ENCODE measurements at places on chromosomes 3 and 15.

GRCh38 chr3:58706395-58707167, 40.0 kb upstream of the FAM3D start:
- no peak for DNase-seq

- no peak for DNase-seq
Observed at GRCh38 chr3:127043041-127043641, 60.2 kb downstream of the PLXNA1 start.

DNA sequence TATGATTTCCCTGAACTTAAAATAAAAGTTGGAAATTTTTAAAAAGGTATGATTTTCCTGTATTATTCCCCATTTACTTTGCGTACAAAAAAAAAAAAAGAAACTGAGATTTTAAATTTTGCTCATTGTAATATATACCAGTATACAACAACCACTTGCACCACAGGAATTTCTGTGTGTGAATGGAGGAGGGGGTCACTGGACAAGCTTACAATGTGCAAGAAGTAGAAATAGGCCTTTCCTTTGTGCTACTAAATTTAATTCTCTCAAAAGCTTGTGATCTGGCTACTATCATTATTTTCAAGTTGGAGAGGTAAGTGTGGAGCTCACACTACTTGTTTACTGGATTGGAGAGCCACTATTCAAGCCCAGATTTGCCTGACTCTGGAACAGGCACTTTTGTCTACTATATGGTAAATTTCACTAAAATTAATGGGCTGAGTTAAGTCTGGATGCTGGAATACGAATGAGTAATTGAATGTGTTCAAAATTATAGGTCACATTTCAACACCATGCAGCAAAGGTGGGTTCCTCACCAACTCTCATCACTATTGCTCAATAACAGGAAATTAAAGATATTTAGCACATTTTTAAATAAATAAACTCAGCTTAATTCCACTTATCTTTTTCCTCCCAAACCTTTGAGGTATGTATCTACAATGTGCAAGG, 148.0 kb upstream of the MBNL1 start:
- DNase-seq, result no peak

DNA sequence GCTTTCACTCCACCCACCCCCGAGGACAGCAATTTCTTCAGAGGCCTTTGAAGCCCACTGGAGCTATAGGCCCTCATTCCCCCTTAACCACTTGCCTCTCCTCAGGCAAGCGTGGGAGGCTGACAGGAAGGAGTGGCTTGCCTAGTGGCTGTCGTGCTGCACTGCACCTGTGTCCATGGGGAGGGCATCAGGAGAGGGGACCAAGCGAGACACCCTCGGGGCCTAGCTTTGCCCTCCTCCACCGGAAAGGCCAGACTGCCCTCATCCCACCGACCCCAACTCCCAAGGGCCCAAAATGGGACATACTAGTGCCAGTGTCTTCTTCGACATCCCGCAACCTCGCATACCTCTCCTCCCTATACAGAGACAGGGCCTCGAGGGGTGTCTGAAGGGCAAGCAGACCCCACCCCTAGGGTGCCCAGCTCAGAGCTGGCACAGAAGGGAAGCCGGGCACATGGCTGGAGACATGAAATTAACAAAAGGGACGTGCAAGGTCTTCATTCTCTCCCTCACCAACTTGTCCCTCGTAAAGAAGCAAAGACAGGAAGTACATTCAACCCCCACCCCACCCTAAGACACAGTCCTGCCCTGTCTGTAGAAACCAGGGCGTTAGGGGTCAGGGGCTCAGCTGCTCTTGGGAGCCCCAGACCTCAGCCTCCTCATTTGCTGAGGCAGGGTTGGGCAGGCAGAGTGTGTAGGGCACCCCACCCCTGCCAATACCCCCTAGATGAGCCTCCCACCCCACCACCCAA, 24.3 kb downstream of the VIPR1 start:
- no peak for DNase-seq

GRCh38 chr15:83794209-83794608, 140.3 kb downstream of the ADAMTSL3 start:
- DNase-seq, result no peak

- DNase-seq, result no peak
Observed at GRCh38 chr3:28553175-28553574, 204.6 kb upstream of the AZI2 start.

DNA sequence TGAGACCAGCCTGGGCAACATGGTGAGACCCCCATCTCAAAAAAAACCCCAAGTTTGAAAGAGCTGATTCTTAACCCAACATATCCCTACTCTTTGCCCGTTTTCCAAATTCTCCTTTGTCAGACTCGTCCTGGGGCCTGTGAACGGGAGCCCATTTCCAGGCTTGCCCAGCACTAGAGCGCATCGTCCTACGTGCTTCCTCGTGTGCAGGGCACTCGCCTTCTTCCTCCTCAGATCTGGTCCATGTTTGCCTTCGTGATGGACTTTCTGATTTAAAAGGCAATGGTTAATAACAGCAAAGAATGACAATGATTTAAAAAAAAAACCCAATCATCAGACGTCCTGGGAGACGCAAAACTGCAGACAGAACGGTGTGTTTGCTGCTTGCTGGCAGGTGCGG, 10.1 kb downstream of the MELTF start:
- DNase-seq, result no peak

DNA sequence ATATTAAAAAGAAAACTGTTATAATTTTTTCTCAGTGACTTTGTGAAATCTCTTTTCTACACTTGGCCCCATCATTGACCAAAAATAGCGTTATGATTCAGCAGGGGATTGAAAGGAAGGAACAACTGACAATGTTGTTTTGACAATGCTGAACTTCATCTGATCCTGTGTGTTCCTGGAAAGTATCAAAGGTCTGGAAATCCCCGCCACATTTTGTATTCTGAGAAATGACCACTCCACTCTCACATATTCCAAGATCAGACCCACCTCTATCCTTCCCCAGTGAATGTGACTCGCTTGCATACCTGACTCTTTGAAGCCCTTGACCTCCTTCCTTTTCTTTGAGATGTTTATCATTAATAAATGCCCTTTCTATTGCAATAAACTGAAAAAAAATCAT, 9.7 kb upstream of the RIOX2 start:
- no peak for DNase-seq

DNA sequence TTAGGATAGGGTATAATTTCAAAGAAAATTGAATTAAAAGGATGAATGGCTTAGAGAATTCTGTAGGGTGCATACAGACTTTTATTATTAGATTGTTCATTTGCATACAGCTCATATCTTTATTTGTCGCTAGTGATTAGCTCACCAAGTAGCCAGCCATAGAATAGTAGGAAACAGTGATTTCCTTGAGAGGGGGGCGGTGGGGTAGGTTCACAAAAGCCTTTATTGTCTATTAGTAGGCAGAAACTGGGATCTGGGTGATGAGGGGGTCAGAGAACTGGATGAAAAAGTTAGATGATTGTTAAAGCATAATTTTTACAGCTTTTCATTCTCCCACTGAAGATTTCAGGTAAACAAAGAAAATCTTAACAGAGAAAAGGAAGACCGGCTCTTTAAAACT, 77.6 kb upstream of the RAP2B start:
- DNase-seq, result no peak

DNA sequence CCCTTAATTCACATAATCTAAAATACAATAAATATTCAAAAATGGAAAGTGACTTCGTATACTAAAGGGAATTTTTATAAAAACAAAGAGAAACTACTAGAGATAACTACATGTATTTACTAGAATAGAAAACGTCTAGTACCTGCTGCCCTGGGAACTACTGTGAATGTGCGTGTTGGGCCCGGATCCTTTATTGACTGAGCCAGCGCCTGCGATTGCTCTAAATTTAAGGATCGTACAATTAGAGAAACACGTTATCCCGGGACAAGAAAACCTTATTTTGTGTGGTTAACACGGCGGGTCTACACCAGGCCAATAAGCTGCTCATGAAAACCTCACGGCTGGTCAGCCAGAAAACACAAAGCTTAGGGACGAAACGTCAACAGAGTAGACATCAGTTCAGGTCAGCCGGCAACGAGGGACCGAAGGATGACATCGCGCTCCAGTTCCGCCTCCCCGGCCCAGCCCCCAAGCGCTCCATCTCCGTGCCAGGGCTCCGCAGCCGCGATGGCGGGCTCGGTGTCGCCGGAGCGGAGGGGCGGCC, 555 bp downstream of the TM2D3 start:
- no peak for DNase-seq

GRCh38 chr15:62136911-62137865, 27.9 kb downstream of the C2CD4B start:
- DNase-seq, result no peak

GRCh38 chr3:129336093-129336706, 57.5 kb downstream of the HMCES start:
- no peak for DNase-seq

DNA sequence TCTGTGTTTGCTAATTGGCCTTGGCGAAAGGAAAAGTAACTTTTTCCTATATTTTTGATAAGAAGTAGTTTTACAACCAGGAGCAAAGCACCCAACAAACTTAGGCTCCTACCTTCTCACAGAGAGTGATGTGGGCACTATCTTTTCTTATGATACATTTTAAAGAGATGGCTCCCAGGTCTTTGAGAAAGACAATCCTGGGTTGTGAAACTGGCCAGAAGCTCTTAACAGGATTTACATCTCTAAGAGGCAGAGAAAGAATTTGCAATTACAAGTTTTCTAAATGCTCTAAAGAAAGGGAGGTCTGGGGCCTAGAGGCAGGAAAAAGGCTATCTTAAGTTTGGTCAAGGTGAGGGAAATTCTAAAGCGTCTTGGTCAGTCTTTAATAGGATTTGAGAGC, 609.7 kb downstream of the VGLL3 start:
- no peak for DNase-seq

GRCh38 chr3:192834428-192834827, 83.2 kb downstream of the MB21D2 start:
- DNase-seq, result no peak

- DNase-seq, result no peak
Observed at GRCh38 chr3:97658668-97659285, 105.8 kb upstream of the ARL6 start.

GRCh38 chr3:17742880-17743657, 638 bp upstream of the TBC1D5 start:
- no peak for DNase-seq

GRCh38 chr3:194449913-194450312, 36.9 kb downstream of the ATP13A3 start:
- no peak for DNase-seq

- DNase-seq, result no peak
Observed at GRCh38 chr15:65192016-65192415, 6.9 kb upstream of the CLPX start.

DNA sequence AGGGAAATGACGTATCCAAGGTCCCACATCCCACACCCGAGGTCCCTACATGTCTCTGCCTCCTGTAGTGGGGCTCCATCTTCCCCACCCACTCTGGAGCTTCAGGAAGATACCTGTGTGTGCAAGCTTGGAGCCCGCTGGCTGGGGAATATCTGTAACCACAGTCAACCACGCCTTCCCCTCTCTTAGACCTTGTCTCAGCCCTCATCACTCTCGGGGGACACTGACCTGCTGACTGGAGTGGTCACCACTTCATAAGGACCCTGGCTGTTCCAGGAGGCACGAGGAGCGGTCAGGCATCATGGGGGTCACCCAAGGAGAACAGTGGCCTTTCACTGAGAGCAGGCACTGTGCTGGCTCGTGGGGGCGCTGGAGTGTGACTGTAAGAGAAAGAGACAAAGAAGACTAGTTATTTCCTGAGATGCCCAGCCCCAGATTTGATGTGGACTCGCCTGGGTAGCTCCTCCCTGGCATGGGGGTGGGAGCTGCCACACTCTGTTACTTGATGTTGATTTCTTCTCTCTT, 48.6 kb downstream of the CTXND1 start:
- no peak for DNase-seq

- DNase-seq, result no peak
Observed at GRCh38 chr3:116322750-116323375, 122.4 kb downstream of the LSAMP start.

GRCh38 chr15:70047386-70048197, 50.1 kb downstream of the TLE3 start:
- DNase-seq, result no peak

- peak; percentile 9 for DNase-seq
Observed at GRCh38 chr3:196569003-196569516, 600 bp downstream of the FBXO45 start.

DNA sequence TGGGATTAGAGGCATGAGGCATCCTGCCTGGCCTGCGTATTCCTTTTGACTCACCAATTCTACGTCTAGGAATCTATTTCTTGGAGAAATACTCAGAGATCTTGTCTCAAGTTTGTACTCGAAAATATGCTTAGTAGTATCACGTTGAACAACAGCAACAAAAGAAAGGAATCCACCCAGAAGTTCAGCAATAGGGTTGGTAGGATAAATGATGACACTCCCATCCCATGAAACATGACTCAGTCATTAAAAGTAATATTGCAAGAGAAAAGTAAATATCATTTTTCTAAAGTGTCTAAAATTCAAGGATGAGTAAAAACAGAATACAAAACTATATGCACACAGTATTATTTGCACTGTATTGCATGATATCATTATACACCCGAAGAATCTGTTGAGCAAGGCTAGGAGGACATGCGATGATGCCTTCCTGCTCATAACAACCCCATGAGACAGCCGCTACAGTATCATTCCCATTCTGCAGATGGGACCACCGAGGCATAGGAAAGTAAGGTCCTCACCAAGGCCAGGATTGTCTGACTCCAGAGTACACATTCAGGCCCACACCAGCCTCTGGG, 61.5 kb downstream of the SLC6A1 start:
- no peak for DNase-seq
